Melanocyte of skin (primary cell): ENCODE measurements at places on chromosomes 5 and 9. TPM values are rescaled to one million over a fixed set of nuclear protein-coding genes. Genes with fewer than 3 reads are reported as not detected.

The FAM221B gene
- not detected in 2 replicates for total RNA-seq

The SLIT3 gene
- under 0.01 and 0.46 TPM in 2 replicates for total RNA-seq

The WDR31 gene
- 1.7 and 2.2 TPM in 2 replicates for total RNA-seq

The PCDHGA12 gene
- total RNA-seq: 36.8 and 41.4 TPM in 2 replicates

The IFNK gene
- not detected in 2 replicates for total RNA-seq

The CPLANE1 gene
- total RNA-seq: 17.6 and 28.1 TPM in 2 replicates

The MARCOL gene
- not detected in 2 replicates for total RNA-seq

The RNF224 gene
- under 0.01 and 0.15 TPM in 2 replicates for total RNA-seq

The SUSD3 gene
- total RNA-seq: 3.7 and 5.3 TPM in 2 replicates

The C9 gene
- under 0.01 and 0.34 TPM in 2 replicates for total RNA-seq

The ZBTB5 gene
- total RNA-seq: 7.7 and 8.8 TPM in 2 replicates

The OBP2B gene
- total RNA-seq: not detected in 2 replicates

The CCDC192 gene
- total RNA-seq: not detected in 2 replicates

The TLX3 gene
- total RNA-seq: not detected in 2 replicates

The ANKS6 gene
- 18.8 and 20.6 TPM in 2 replicates for total RNA-seq

The TNFSF8 gene
- total RNA-seq: not detected in 2 replicates

The PHF24 gene
- 3.1 and 4.4 TPM in 2 replicates for total RNA-seq

The TNFSF15 gene
- total RNA-seq: under 0.01 TPM in 1 of 2 replicates, not detected in the other

The NPR3 gene
- under 0.01 and 0.31 TPM in 2 replicates for total RNA-seq

The TAL2 gene
- total RNA-seq: not detected in 2 replicates

The ARID3C gene
- under 0.01 TPM in 1 of 2 replicates, not detected in the other for total RNA-seq

The PCDHAC2 gene
- total RNA-seq: under 0.01 and 0.69 TPM in 2 replicates

The HTR1A gene
- total RNA-seq: not detected in 2 replicates

The CCDC183 gene
- 0.67 TPM in 1 of 2 replicates, not detected in the other for total RNA-seq

The LHX3 gene
- not detected in 2 replicates for total RNA-seq

The FBXL7 gene
- 26.5 and 34.4 TPM in 2 replicates for total RNA-seq

The RIOK2 gene
- 22.6 and 24.2 TPM in 2 replicates for total RNA-seq

The CTSL gene
- total RNA-seq: 733 and 879 TPM in 2 replicates

The PCDHGC3 gene
- 64.6 and 73.3 TPM in 2 replicates for total RNA-seq

The FBXL17 gene
- total RNA-seq: 8.3 and 13.4 TPM in 2 replicates

The SAP30L gene
- total RNA-seq: 18.8 and 25.6 TPM in 2 replicates

The ABL1 gene
- total RNA-seq: 52.3 and 57.7 TPM in 2 replicates
